ENCODE measurements at places on chromosomes 4 and X.

DNA sequence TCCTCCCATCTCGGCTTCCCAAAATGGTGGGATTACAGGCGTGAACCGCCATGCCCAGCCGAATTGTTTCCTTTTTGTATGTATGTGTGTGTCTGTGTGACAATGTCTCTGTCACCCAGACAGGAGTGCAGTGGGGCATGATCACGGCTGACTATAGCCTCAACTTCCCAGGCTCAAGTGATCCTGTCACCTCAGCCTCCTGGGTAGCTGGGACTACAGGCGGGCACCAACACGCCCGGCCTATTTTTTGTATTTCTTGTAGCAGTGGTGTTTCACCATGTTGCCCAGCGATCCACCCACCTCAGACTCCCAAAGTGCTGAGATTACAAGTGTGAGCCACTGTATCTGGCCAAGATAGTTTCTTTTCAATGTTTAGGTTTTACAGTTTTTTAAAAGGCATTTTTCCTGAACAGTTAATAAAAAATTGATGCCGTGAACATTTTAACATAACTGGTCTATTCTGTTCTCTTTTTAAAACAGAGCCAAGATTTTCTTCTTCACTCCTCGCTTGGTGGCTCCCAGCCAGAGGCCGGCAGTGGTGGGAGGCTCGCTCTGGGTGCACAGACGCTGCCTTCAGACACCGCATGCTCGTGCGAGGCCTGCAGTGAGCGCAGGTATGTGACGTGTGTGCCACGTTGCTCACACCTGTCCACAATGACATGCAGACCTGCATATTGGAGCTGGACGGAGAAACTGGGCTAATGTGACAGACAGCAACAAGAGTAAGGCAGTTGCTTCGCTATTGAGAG, 88.5 kb downstream of the FAM193A start:
- no peak for DNase-seq

DNA sequence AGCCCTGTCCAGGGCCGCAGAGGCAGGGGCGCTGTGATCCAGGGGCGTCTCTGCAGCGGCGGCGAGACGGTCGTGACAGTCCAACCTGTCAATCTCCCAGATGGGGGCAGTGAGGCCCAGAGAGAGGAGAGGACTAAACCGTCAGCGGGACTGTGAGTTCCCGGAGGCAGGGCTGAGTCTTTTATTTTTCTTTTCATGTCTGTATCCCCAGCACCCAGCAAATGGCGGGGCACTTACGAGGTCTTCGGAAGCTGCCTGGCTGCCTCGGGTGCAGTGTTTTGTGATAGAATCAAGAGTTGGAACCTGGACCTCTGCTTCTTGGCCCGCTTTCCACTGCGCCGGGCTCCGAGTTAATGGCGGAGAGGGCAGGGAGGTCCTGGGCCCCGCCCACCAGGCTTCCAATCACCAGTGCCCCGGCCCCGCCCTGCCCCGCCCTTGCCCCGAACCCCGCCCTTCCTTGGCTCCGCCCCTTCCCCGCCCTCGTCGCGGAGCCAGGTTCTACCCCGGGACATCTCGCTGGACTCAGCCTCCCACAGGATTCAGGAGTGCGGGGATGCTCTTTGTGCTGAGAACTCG, 35.3 kb upstream of the GRPEL1 start:
- peak; percentile 85 for DNase-seq

GRCh38 chrX:13768939-13769338, 34.4 kb downstream of the OFD1 start:
- no peak for DNase-seq

DNA sequence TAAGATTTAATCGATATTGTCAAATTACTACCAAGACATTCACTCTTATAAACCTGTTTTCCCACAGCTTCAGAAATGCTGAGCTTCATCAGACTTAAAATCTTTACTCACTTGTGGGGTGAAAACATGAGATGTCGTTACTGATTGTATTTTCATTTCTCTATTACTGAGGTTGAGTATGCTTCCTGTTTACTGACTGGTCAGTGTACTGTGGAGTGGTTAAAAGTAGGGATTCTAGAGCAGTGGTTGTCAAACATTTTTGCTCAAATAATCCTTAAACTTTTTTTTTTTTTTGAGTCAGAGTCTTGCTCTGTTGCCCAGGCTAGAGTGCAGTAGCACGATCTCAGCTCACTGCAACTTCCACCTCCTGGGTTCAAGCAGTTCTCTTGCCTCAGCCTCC, 50.3 kb downstream of the NSUN7 start:
- no peak for DNase-seq

DNA sequence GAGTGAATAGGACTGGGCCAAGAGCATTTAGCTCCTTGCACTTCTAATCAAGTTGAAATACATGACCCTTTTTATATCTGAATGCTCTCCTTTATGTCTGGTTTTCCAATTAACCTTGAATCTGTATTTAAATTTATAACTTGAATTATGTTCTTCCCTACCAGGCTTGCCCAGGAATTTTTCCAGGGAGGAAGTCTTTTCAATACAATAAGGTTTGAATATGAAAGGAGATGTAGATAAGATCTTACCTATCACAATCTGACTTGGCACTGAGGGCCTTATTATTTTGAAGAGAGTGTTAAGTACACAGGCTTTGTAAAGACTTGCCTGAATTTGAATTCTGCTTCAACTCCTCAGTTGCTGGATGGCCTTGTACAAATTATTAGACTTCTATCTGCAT, 555.7 kb downstream of the PCDH7 start:
- no peak for DNase-seq

DNA sequence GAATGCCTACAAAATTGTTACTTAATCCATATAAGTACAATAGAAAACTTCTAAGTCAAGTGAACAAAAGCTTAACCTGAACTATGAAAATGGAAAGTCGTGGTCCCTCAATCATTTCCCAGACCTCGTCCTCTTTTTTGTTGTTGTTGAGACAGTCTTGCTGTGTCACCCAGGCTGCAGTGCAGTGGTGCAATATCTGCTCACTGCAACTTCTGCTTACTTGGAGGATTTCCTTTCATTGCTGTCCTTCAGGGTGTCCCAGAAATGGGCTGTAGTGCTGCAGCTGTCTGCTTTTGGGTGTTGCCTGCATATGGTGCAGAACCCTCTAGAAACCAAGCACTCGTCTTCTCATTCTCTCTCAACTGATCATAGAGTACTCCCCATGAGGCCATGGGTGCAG, 75.0 kb upstream of the IL2 start:
- no peak for DNase-seq

All from stimulated activated CD4-positive, alpha-beta T cell treated with anti-CD3 and anti-CD28 coated beads, Interleukin-2, amount 100 ng/mL, for 48 hours (primary cell).